Left ventricle myocardium superior (tissue), 1 donor: ENCODE measurements at places on chromosomes 2 and 18.
A peak's percentile ranks its signal among the peaks of the same experiment; 100 is the strongest.

DNA sequence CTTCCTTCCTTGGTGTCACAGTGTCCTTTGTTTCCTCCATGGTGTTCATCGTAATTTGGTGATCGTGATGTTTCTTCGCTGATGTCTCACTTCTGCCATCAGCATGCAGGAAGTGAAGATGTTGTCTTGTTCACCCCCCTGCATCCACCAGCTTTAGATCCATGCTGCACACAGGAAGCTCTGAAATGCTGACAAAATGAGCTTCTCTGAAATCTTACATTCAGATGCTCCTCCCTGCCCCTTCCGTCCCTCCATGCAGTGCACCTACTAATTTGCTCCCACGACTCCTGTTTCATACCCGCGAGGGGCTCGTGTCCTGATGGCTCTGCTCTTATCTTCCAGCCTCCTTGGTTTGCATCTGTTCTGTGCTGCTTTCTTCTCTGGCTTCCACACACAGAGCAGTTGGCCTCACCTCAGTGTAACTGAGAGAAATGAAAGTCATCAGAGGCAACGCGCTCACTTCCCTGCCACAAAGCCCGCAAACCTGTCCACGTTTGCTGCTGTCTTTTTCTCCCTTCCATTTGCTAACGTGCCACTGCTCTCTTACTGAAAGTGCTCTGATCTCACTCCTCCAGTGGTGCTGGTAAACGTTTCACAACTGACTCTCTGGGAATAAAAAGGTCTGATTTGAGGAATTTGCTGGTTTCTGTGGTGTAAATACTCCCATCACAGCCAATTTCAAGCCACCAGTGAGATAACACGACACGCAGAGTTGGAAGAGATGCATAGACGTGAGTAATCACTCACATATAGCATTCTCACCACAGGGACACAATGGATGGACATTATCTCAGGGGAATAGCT, 41.0 kb upstream of the MGAT4A start:
- DNase-seq, result no peak

DNA sequence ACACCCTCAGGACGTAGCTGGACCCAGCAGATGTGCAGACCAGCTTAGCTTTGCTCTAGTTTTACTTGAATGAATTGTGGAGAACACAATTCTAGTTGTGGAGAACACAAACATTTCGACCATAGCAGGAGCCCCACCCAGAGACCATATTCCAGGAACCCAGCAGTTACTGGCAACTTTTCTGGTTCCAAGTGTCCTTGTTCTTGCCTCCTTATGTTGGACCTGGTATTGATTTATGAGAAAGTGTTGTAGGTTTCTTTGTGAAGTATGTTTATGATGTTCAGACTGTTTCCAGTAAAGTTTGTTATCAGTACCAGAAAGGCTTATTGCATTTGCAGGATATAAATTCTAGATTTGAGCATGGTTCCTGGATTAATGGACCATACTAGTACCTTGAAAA, 51.0 kb downstream of the LTBP1 start:
- DNase-seq, result no peak

DNA sequence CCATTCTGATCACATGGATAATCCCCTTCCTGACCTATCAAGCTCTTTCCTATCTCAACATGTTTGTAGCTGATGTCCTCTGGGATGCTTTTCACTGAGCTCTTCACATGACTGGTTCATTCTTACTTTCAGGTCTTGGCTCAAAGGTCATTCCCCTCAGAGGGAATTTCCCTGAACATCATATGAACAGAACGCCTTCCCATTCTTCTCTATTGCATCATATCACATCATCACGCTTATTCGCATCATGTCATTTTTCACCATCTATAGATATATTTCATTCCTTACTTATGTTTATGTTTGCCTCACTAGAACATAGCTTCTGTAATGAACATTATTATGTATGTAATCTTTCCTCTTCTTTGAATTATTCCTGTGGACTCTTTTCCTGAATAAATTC, 178.9 kb upstream of the APCDD1 start:
- DNase-seq, result no peak

- peak; percentile 75 for DNase-seq
Observed at GRCh38 chr2:223093436-223094241, 41.6 kb downstream of the KCNE4 start.

GRCh38 chr2:70855667-70856066, 20.1 kb upstream of the CD207 start:
- no peak for DNase-seq

DNA sequence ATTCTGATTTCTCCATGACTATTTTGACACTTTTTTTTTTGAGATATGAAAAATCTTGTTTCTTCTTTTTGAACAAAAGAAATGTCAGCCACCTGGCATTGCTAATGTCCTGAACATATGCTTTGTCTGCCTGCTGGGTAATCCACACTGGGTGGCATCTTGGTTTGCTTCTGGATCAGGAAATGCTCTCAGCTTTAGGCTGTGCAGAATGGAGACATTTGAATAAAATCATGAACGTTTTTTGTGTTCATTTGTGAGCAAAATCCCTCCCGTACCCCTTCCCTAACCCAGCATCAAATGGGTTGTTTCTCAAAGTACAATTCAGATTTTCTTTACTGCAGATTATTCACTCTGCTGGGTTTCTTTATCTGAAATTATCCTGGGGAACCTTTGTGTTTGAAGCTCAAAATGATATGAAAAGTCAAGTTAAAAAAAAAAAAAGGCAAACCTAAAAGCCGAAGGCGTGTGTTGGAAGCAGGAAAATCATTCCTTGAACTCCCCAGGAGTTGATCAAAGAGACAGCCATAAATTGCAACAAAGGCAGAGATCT, 53.4 kb upstream of the KLF7 start:
- no peak for DNase-seq
